ENCODE measurements at places on chromosomes 1 and 21.

GRCh38 chr1:93613898-93614297, 67.7 kb downstream of the BCAR3 start:
- DNase-seq, result no peak

GRCh38 chr1:17948594-17948993, 159.0 kb upstream of the IGSF21 start:
- DNase-seq, result no peak

- DNase-seq, result no peak
Measured at GRCh38 chr21:45248893-45249381, 38.8 kb downstream of the POFUT2 start.

GRCh38 chr1:234072793-234073192, 168.3 kb downstream of the SLC35F3 start:
- no peak for DNase-seq

GRCh38 chr1:154736841-154737240, 128.9 kb upstream of the ADAR start:
- no peak for DNase-seq

DNA sequence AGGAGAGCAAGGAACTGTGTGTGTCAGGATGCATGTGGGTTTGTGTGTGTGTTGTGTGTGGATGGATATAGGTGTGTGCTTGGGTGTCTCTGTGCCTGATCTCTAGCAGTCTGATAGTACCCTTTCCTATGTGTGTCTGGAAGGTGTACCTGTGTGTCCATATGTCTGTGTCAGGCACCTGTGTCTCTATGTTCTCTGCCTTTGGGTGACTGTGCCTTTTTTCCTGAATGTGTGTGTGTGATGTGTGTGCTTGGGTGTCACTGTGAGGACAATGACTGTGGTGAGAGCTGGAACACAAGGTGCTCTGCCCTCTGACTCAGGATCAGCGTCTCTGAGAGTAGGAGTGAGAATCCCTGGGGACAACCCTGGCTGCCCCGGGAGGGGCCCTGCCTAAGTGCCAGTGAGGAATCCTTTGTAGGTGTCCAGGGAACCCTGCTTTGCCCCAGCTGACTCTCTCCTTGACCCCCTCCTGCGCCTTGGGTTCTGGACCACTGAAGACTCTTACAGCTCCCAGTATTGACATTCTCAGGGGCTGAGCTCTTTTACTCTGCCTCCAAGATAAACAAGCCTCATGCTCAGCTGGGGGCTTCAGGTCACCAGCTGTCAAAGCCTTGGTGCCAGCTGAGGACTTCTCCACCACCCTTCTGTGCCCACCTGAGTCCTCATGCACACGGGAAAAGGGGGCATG, 735 bp upstream of the EFNA3 start:
- DNase-seq, result no peak

DNA sequence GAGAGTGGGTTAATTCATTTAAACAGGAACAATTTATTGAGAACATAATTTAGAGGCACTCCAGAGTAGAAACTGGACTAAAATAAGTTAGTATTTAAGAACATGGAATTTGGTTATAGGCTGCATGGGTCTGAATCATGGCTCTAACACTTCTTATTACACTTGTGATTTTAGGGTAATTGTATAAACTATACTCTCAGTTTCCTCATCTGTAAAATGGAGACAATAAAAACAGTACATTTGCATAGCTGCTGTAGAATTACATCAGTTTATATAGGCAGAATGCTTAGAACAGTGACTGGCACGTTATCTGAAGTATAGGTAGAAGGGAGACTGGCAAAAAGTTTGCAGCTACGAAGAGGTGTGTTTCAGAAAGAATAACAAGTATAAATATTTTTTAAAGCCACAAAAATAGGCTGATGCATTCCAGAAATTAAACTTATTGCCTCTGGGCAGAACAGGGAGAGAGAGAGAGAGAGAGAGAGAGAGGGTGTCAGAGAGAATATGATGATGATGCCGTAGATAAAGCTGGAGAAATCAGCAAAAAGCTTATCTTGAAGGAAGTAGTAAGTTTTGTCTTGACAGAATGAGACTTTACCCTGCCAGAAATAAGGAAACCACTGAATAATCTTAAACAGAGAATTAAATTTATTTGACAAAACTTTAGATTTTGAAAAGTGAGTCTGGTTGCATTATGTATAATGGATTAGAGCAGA, 8.1 kb upstream of the OR6K3 start:
- no peak for DNase-seq

DNA sequence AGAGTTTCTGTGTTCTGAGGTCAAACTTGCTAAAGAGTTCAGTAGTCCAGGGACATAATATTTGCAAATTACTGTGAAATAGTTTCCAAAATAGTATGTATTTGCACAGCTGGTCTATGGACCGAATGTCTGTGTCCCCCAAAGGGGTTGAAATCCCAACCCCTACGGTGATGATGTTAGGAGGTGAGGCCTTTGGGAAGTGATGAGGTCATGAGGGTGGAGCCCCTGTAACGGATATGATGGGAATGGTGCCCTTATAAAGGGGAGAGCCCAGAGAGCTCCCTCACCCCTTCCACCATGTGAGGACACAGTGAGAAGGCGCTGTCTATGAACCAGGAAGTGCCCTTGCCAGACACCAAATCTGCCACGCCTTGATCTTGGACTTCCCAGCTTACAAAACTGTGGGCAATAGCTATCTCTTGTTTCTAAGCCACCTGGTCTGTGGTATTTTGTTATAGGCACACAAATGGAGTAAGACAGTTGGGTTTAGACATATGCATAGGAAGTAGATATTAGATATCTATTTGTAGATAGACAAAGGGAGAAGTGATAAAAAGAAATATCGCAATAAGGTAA, 21.7 kb downstream of the RNF187 start:
- DNase-seq, result no peak

DNA sequence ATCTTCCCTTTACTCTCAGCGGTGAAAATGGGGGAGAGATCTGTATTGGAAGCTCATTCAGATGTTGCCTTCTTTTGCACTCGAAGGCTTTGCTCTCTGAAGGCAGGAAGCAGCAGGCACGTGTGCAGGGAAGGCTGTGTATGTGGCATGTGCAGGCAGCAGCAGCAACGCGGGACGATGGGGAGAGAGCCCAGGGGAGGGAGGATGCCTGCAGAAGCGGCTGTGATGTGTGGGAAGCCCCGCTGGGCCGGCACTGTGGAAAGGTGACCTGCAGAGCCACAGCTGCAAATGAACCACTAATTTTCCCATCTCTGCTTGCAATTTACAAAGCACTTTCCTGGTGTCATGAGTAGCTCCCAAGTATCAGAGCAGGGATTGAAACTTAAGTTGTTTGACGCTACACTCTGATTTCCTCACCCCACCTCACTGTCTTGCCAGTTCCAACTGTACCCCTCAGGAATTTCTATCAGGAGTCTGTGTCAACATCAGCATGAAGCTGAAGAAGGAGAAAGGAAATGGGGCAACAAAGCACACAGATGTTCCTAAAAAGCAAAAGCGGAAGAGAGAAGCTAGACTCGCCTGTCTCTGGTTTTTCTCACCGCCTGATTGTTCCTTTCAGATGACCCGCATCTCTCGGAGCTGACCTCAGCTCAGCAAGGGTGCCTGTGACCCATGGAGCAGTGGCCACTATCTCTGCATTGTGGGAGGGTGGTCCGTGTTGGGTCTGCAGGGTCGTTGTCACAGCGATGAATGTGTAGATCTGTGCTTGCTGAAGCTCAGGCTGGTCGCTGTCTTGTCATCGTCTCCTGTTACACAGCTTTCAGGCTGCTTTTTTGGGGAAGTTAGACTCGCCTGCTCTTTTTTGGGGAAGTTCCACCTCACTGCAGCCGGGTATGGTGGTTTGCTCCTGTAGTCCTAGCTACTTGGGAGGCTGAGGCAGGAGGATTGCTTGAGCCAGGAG, 156.1 kb downstream of the KIF26B start:
- no peak for DNase-seq

- no peak for DNase-seq
Measured at GRCh38 chr1:8584316-8584715, 233.1 kb downstream of the RERE start.

DNA sequence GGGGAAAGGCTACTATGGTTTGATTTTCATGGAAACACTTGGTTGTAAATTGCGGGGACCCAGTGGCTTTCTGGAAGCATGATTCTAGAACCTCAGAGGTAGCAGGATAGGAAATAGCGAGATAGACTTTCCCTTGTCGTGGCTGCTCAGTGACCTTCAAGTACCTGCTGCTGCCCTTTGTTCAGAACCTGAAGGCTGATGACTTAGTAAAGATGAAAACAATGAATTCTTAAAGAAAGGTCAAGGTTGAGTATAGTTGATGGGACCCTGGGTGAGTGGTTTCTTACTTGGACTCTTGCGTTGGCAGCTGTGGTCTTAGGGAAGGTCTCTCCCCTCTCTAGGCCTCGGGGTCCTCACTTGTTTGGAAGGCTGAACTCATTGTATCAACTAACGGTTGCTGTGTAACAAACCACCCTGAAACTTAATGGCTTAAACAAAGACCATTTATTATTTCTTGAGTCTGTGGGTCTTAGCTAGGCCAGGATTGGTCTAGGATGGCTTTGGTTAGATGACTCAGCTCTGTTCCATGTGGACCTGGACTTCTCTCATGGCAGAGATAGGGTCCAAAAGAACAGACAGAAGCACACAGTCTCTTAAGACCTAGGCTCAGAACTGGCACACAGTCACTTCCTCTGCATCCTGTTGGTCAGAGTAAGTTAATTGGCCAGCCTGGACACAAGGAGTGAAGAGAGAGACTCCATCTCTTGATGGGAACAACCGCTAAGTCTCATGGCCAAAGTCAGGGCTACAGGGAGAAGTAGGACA, 89.2 kb upstream of the SELENON start:
- DNase-seq, result no peak

GRCh38 chr21:39976800-39977199, 109.6 kb downstream of the PCP4 start:
- no peak for DNase-seq

GRCh38 chr1:4079815-4080214, 179.7 kb upstream of the C1orf174 start:
- no peak for DNase-seq

DNA sequence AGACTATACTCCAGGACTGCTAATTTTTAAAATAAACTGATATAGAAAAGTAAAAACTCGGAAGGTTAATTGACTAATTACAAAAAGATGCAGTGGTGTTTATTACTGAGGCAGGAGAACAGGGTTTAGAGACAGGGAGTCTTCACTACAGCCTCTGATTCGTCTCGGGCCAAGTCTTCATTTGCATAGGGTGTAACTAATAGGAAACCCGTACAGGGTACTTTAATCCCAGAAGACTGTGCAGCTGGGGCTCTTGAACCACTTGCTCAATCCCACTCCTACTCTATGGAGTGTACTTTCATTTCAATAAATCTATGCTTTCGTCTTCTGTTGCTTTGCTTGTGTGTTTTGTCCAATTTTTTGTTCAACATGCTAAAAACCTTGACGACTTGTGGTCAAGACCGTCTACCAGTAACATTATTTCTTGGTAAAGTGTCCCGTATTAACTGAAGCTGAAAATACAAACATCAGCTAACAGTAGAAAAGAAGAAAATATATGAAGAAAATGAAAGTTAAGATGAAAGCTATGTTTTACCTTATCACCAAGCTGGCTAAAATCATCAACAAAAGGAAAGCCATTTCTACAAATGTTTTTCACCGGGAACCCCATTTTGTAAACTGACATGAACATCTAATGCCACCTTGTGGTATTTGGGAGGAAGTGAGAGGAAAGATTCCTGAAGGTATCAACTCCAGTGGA, 8.0 kb downstream of the SDHB start:
- DNase-seq, result peak; percentile 47

DNA sequence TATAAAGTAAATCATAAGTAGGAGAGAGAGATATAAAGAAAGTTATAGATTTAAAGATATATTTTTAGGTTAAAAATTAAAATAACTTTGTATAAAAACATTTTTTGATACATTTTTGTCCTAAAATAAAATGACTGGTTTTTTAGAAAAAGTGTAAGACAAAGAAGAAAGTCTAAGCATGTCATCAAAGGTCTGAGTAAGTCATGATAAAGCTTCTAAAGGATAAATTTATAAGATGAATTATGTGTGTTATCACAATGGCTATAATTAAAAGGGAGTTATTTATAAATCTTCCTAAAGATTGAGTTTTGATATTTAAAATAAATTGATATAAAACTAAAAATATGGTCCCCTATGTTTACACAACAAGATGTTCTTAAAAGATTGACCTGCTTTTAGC, 370.9 kb downstream of the PTPRU start:
- no peak for DNase-seq

- no peak for DNase-seq
Measured at GRCh38 chr1:47181095-47181954, 8.5 kb downstream of the PDZK1IP1 start.

GRCh38 chr1:47827109-47827508, 170.1 kb downstream of the TRABD2B start:
- DNase-seq, result no peak

DNA sequence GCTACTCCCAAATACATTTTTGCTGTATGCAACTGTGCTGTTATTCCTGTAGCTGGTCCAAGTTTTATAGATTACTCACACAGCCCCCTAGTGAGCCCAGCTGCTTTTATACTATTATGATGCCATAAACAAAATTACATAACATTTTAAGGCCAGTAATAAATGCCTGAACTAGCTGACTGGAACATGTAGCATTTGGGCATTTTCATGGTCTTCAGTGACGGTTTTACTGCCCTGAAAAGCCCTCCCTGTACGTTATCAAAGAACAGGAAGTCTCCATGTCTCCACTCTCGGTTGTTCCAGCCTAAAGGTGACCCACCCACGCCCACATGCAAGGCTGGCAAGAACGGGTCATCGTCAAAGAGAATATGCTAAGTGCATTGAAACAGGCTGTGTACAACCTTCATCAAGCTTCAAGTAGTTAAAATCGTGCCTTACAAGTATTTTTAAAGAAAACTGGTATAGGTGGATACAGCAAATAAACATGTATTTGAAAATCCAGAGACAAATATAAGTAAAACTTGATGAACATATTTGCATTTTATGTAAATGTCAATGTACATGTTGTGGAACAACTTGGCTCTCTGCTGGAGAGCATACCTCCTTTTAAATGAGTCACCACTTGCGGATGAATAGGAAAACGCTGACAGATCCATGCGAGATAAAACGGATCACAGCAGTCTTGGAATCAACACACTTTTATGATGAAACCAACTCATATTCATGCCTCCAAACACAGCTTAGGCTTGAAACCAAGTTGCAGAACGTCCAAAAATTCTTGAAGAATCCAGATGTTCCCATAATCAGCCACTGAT, 520.5 kb downstream of the SMYD3 start:
- DNase-seq, result no peak

- no peak for DNase-seq
Measured at GRCh38 chr1:232878086-232878485, 72.3 kb upstream of the NTPCR start.

DNA sequence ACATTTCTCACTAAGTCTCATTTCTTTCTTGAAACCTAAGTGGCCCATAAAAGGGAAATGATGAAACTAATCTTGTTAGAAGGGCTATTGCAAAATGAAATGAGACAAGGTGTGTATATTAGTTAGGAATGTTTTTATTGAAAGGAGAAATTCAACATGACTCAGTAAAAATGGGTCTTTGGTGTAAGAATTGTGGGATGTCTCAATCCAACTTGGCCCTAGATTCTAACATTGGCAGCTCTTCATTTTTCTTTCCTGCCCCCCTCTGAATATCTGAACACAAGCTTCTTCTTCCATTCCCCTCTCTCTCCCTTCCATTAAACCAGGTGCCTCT, 26.8 kb upstream of the TARBP1 start:
- DNase-seq, result no peak

- no peak for DNase-seq
Measured at GRCh38 chr1:107533436-107533835, 392.6 kb downstream of the NTNG1 start.

- DNase-seq, result no peak
Measured at GRCh38 chr1:207920444-207921021, 9.6 kb upstream of the CD34 start.
